ENCODE measurements at places on chromosomes 1 and 21.
A peak's percentile ranks its signal among the peaks of the same experiment; 100 is the strongest.

- DNase-seq: no peak
These were observed 29.3 kb downstream of the NIBAN1 start for GRCh38 chr1:184945029-184945428.

DNA sequence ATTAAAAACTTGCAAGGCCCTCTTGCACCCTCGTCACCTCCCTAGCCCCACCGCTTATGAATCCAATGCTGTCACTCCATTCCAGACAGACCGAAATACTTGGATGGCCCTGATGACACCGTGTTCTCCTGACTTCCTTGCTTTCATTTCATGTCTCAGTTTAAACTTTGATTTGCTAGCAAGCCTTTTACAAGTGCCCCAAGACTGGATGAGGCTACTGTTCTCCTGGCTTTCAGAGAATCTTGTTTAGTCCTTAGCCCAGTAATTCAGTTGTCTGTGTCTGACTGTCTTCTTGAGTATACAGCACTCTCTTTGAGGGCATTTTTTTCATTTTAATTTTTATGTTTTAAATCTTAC, 824 bp upstream of the IFI44L start:
- DNase-seq: no peak

DNA sequence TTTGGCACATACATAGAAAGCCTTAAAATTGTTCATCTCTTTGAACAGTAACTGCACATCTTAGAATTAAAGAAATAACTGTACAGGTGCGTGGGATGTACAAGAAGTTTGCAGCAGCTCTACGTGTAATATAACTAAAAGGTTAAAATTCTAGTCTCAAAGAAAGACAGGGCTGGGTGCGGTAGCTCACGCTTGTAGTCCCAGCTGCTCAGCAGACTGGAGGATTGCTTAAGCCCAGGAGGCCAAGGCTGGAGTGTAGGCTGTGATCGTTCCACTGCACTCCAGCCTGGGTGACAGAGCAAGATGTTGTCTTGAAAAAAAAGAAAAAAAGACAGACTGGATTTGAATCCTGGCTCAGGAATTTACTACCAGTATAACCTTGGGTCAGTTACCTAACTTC, 13.4 kb downstream of the PARP1 start:
- DNase-seq: no peak

GRCh38 chr21:35825370-35826353, 234.7 kb downstream of the SETD4 start:
- no peak for DNase-seq

DNA sequence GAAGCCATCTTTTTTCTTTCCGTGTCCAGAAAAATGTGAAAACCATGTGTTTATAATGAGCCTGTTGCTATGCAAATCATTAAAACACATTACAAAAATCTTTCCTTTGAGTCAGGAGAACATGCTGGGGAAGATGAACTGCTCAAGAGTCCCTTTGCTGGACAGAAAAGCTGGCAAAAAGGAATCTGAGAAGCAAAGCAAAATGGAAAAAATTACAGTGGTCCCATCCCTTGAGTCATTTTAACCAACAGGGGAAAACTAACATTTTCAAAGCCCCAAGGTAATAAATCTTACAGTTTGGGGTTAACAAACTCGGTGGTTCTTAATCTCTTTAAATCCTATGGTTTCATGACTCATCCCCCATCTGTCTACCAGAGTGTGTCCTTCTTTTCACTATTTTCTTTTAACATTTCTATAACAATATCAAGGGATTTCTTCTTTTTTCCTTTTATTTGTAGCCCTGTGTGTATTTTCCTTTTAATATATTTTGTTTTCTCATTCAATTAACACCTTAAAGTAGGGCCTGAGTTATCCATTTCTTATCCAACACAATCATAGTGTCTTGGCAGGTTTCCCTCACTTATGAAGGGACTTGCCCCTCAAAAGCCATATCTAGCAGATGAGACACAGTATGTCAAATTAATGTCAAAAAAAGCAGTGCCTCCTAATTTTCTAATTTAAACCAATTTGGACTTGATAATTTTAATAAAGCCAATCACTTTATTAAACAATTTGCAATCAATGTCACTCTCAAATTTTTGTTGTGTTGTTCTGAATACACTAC, 105.4 kb downstream of the PTPN14 start:
- DNase-seq: no peak

DNA sequence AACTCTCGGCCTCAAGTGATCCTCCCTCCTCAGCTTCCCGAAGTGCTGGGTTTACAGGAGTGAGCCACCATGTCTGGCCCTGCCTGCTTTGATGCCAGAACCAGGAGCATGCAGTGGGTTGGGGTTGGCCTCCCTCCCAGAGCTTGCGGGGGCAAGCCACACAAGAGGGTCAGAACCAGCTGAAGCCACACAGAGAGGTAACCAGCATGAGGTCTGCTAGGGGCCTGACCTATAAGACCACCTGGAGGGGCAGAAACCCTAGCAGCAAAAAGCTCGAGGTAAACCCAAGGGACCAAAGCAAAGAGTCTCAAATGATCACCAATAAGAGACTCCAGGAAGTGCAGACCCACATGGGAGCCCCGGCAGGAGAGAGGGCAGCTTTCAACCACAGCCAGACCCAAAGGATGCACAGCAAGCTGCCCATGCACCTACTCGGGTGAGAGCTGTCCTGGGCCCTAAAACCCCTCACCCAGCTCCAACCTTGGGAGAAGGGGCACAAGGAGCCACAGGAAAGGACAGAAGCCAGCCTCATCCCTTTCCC, 81.2 kb downstream of the TOMM20 start:
- no peak for DNase-seq

- no peak for DNase-seq
These were observed 1.8 kb downstream of the RHOC start for GRCh38 chr1:112704934-112705627.

GRCh38 chr21:26064506-26064905, 106.1 kb downstream of the APP start:
- DNase-seq: no peak

DNA sequence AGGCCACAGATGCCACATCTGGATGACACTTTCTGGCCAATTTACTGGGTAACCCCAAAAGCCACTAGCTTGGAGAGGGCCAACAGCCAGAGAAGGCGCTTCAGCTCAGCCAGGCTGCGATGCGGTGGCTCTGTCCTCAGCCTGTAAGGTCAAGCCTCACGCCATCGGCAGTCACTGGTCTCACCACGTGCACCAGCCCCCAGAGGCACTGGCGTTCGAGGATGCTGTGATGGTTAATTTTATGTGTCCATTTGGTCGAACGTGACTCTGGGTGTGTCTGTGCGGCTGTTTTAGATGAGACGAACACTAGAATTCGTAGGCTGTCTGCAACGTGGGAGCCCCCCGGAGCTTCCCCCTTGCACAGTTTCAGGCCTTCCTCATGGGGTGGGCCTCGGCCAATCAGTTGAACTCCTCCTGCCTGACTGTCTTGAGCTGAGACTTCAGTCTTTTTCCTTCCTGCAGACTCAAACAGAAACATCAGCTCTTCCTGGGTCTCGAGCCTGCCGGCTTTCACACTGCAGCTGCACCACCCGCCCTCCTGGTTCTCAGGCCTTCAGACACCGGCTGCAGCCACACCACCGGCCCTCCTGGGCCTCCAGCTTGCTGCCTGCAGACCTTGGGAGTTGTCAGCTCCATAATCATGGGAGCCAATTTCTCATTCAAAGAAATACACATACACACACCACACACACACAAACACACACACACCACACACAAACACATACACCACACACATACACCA, 41.6 kb upstream of the SLC45A1 start:
- DNase-seq: no peak

DNA sequence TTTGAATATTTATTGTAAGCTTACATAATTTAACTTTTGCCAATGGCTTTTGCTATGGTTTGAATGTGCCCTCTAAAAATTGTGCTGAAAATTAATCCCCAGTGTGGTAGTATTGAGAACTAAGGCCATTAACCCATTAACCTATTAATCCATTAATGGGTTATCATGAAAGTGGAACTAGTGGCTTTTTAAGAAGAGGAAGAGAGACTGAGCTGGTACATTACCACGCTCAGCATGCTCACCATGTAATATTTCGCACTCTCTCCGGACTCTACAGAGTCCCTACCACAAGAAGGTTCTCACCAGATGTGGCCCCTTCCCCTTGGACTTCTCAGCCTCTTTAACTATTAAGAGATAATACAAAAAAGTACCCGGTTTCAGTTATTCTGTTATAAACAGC, 164.4 kb upstream of the ZRANB2 start:
- DNase-seq: no peak

DNA sequence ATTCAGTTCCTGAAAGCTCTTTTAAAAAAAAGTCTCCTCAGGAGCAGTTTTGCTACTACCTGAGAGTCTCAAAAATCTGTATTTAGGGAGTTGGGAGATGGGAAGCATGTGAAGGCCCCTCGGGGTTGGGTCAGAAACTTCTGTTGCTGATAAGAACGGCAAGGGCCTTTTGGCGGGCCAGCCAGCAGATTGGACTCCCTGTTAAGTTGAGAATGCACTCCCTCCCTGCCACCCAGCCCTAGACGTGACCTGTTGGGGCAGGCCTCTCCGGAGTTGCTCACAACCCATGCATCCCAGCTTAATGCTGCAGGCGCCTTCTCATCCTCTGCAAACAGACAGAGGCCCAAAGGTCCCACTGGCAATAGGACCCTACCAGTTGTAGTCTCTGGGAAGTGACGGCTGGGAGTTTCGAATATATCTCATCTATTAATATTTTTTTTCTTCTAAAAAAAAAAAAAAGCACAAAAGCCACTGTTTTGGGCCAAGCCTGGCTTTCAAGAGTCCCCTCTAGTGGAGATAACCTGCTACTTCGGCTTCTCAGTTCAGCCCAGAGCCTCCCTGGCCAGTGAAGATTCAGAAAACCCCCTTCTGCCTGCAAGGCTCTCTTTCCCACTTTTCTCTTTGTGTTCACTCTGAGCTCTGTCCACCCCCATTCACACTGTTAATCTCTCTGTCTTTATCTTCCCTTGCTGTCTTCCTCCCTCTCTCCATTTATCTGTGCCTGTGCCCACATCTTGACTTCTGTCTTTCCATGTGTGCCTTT, 5.3 kb downstream of the PLXNA2 start:
- DNase-seq: no peak

DNA sequence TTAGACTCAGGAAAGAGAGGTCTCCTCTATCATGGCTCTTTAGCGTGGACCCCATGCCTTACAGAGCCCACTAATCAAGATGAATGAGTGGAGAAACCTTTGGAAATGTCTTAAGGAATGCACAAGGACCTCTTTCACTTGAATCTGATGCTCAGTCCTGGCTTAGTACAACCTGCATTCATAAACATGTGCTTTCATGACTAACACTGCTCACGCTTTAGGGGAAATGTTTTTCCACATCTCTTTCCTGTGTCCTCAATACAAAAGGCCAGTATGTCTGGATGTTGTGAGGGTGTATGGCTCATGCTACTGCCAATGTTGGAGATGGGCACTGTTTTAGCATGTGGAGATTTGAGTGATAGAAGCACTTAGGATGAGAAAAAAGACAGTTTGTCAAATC, 14.2 kb upstream of the GNG12 start:
- no peak for DNase-seq

DNA sequence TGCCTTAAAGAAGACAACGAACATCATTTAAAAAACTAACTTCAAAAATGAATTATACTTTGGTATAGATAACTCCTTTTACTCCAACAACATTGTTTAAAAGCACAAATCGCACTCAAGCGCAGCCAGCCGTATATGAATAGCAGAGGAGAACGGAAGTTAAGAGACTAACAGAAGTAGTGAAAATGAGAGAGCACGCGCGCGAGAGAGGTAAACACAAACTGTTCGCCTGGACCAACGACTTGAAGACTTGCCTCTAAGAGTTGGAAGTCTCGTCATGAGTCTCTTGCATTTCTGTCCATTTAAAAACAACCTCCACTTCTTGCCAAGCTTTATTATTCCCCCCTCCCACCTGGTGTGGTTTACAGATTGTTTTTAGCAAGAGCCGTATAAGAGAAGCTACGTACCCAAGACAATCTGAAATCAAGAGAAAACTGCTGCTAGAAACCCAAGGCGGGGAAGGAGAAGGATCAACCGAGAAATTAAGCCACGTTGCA, 479 bp downstream of the SELENOF start:
- DNase-seq: peak; percentile 11

DNA sequence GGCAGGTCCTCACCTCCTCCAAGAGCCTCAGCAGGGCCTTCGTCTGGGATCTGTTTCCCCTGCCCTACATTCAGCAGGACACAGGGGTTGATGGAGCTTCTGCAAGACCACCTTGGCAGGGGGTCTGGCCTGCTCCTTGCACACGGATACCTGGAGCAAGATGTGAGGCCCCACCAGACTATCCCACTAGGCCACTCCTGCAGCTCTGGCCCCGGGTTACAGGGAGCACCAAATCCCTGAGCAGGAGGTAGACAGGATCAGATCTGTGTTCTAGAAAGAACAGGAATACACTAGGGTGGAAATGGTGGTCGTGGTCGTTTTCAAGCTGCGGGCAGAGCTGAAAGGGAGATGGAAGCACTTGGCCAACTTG, 33.5 kb downstream of the EPHX1 start:
- DNase-seq: no peak

DNA sequence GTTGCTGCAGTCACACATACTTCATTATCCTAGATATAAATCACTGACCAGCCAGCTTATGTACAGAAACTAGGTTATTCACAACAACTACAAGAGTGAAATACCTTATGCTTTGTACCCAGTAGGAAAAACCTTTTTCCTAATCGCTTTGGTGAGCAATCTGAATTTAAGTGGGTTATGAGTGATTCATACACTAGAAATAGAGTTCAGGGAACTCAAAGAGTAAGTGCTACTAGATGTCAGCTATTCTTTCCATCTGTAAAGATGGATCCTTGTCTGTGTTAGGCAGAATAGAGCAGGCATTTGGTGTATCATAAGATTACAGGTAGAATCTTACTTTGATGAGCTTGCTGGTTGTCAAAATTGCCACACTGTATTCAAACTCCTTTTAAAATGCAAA, 101.9 kb downstream of the ZNF644 start:
- DNase-seq: no peak

- no peak for DNase-seq
These were observed 63.3 kb upstream of the PTGFR start for GRCh38 chr1:78427506-78427905.

DNA sequence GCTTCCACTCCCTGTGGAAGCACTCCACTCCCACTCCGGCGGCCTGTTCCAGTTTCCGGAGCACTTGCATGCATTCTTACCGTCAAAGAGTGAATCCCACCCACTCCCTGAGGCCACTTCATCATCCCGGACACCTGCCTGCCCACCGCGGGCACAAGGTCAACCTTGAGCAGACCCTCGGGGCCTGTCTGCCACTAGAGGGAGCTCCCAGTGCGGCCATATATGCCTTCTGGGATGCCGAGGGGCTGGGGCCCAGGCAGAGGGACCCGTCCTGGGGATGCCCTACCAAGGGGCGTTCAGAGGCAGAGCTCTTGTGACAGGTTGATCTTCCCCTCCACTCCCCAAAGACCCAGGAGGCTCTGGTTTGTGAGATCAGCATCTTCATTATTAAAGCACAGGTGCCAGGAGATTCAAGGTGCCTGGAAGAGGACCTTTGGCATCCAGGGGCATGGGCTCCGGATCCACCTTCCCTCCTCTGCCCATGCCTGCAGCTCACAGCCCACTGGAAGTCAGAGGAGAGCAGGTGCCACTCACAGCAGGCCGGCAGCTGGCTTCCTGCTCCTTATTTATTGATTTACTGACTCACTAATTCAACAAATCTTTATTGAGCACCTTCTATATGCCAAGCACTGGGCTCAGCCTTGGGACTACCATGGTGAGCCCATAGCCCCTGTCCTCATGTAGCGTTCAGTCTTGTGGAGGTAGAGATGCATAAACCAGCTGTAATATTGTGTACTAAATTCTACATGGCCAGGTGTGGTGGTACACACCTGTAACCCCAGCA, 47.3 kb downstream of the UBIAD1 start:
- peak; percentile 20 for DNase-seq

- no peak for DNase-seq
These were observed 99.3 kb downstream of the CDC42BPA start for GRCh38 chr1:227218870-227219573.

All from stimulated activated CD4-positive, alpha-beta T cell treated with anti-CD3 and anti-CD28 coated beads, Interleukin-12 subunit alpha, Interleukin-12 subunit beta, amount 100 ng/mL, for 48 hours (primary cell).